ENCODE measurements at places on chromosomes 16 and 17.
A peak's percentile ranks its signal among the peaks of the same experiment; 100 is the strongest.

GRCh38 chr16:81551151-81551808, 106.7 kb downstream of the CMIP start:
- no peak for DNase-seq

DNA sequence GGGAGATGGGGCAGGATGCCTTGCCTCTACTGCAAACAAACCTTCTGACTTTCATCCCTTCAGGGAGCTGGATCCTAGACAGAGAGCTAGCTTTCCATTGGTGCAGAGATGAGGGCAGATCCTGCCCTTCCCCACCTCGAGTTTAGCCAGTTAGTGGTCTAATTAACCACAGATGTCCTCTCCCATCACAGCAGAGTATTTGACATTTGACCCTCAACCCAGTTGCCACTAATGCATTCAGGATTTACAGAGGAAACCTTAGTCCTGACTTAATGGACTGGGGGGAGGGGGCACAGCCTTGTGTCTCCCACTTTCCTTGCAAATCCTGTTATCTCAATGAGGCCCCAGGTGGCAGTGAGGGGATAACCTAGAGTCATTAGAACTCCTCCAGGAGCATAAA, 10.2 kb downstream of the PIP4K2B start:
- DNase-seq, result no peak

DNA sequence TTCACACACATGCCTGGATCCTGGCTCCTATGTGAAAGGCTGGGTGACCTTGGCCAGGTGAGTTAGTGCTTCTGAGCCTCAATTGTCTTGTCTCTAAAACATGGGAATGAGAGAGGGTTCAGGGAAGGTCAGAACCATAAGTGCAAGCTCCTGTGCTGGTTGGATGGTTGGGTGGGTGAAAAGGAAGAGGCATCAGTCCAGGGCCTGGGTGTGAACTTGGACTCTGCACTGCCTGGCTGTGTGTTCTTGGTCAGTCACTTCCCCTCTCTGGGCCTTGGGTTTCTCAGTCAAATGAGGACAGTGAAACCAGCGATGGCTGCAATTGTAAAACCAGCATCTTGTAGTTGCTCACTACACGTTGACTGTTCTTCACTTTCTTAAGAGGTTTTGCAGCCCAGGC, 643 bp upstream of the KCNG4 start:
- no peak for DNase-seq

- DNase-seq, result no peak
Measured at GRCh38 chr17:7502987-7503386, 18.8 kb downstream of the POLR2A start.

DNA sequence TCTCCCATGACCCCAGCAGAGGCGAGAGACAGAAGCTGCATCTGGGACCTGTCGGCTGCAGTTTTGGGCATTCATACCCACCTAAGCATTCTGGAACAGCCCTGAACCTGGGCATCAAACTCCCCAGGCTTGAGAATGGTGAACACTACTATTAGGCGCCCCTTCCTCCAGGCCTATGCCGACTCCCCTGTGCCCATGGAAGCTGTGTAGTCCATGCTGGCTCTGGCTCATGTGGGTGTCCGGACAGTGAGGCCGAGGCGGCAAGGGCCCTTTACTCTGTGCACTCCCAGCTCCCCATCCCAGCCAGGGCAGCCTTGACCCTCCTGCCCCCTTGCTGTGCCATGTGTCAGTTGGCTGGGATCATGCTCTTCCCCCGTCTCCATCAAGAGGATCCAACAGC, 89.0 kb upstream of the TOB1 start:
- no peak for DNase-seq

DNA sequence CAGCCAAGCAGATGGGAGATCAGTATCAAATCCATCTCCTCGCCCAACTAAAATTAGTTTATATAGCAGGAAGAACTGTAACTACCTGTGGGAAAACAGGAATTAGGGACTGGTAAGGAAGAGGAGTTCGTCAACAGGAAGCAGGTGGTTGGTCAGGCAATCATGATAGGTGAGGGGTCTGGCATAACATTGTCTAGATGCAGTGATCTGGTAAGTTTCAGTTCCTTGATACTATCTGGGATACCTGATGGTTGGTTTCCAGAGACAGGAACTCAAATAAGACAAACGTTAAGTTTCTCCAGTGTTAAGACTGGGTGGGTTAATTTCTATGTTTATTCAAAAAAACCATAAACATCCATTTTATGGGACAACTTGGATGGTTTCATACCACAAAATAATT, 53.8 kb downstream of the CEP112 start:
- DNase-seq, result no peak

- DNase-seq, result no peak
Measured at GRCh38 chr17:41452281-41452680, 11.5 kb upstream of the KRT38 start.

GRCh38 chr17:39737760-39738567, at the start of gene GRB7:
Gene GRB7, plus strand, starts transcription at chr17:39737938. Its CDS starts 4,364 bp downstream, at chr17:39742302.
- DNase-seq, result peak; percentile 84

- DNase-seq, result peak; percentile 58
Measured at GRCh38 chr16:72848759-72849664, 198.9 kb downstream of the ZFHX3 start.

DNA sequence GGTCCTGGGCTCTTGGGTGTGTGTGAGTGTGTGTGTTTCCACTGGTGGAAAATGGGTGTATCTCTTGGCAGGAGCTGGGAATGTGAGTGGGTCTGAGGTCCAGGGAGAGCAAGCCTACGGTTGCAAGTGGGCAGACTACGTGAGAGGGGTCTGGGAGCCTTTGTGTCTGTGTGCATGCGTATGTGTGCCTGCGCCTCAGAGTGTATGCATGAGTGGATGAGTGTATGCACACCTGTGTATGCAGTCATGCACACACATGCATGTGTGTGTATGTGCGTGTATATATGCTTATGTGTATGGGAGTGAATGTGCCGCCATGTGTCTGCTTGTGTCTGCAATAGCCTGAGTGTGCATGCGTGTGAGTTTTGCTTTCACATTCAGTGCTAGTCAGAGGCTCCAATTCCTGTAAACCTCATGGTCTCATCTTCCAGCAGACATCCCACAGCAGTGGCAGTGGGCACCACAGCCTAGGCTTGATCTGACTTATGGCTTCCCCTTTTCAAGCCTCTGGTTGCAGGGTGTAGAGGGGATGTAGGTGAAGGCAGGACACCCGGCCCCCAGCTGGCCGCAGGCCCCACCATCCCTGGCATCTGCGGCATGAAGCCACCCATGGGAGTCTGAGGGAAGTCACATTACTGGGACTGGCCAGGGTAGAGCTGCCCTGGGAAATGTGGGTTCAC, 19.7 kb upstream of the RMI2 start:
- no peak for DNase-seq

- DNase-seq, result no peak
Measured at GRCh38 chr17:61474235-61474927, 22.2 kb downstream of the TBX4 start.

GRCh38 chr16:70572050-70572925, 48.7 kb downstream of the SF3B3 start:
- DNase-seq, result no peak

DNA sequence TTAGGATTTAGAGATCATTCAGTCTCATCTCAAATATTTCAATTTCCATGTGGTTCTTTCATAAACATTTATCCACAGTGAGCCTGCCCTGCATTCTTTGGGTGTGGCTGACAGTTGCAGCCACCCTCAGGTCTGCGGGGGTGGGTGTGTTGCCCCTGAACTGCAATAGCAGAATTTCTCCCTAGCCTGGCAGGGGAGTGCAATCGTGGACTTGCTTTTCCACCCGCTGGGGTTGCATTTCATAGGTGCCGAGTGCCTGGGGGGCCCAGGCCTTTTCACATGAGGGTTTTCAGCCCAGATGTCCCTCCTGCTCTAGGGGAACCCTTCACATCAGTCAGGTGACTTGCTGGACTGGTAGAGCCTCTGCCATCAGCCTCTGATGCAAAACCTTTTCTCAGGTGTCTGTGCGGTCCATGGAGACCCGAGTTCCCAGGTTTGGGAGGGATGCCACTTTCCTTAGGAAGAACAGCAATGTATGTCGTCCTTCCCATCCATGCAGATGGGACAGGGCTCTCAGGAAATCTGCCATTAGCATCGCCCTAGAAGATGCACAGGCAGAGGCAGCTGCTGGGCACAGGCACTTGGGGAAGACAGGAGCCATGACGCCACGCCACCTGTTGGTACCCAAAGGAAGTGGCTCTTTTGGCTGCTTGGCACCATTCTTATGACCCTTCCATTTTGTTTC, 2.4 kb upstream of the USP36 start:
- DNase-seq, result peak; percentile 66

DNA sequence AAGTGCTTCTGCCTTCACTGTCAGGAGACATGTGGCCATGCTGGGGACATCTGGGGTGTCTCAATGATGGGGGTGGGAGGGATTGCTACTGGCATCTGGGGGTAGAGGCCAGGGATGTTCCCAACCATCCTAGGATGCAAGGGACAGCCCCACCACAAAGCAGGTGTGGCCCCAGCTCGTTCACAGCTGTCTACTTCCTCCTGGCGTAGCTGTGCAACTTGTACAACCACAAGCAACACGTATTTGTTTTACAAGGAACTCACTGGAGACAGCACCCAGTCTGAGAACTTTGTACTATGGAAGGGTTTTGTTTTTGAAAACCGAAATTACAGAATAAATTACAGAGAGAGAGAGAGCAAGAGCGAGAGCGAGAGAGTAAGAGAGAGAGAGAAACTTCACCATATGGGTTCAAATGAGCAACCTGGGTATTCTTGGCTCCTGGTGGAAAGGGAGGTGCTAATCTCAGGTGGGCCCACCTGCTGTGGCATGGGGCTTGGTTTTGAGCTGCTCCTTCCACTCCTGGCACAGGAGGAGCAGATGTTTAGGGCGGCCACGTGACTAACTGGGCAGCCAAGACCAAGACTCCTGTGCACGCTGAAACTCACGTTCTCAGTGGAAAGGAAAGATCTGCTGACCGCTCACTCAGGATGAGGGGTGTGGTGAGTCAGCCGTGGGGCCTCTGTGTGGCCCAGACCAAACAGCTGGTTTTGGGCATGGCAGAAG, 17.5 kb upstream of the TNFRSF13B start:
- DNase-seq, result no peak

DNA sequence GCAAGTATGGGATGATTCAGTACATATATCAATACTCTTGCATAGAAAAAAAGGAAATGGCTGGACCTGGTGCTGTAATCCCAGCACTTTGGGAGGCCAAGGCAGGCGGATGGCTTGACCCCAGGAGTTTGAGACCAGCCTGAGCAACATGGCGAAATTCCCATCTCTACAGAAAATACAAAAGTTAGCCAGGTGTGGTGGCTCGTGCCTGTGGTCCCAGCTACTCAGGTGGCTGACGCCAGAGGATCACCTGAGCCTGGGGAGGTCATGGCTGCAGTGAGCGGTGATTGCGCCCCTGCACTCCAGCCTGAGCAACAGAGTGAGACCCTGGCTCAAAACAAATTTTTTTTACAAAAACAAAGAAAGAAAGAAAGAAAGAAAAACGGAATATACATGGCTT, 7.1 kb upstream of the SGF29 start:
- DNase-seq, result no peak

- peak; percentile 99 for DNase-seq
Measured at GRCh38 chr16:31073970-31074813, at the start of the genes ZNF646 and ZNF668. Gene ZNF646, plus strand, starts transcription at chr16:31074422. Its CDS starts 1,903 bp downstream, at chr16:31076325. Gene ZNF668, minus strand, starts transcription at chr16:31074240. Its CDS starts 9,781 bp downstream, at chr16:31064459.

DNA sequence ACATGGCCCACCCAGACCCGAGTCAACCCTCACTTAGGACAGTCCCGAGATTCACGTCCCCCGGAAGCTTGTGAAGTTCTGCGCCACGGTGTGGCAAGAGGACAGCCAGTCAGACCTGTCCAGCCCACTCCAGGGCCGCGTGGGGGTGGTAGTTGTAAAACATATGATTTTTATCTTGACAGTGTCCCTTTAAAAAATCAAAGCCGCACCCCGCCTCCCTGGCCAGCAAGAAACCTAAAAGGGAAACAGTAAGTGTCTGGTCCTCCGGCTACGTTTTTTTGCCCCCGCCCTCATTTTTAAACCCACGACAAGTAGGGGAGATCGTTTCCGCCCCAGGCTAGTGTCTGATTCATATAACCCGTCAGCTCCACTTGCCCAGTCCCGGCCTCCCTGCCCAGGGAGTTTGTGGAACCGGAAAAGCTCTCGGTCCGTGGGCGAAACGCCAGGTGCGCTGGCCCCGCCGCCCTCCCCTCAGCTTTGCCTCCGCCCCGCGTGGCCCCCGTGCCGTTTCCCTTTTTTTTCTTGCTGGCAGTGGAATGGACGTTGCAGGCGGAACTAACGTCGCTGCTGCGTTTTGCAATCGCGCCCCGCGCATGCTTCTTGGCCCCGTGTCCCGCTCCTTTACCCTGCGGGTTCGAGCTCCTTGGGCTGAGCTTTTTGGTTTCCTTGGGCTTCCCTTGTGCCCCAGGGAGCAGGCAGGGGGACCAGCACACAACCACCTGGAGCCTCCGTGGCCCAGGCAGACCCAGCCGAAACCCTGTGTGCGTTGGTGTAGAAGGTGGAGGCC, 13.3 kb upstream of the NUDT16L1 start:
- DNase-seq, result no peak

DNA sequence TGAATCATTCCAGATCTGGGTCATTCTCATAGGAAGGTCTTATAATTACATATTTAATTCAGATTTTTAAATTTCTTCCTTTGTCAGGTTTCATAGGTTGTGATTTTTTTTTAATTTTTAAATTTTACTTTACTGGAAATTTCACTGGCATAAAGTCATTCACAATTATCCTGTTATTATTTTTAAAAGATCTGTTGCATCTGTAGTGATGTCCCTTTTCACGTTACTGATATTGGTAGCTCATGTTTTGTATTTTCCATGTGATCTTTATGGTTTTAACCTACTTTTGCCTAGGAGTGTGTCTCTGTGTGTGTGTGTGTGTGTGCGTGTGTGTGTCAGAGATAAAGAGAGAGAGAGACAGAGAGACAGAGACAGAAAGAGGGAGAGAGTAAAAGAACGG, 216.6 kb upstream of the KCNJ16 start:
- DNase-seq, result no peak

DNA sequence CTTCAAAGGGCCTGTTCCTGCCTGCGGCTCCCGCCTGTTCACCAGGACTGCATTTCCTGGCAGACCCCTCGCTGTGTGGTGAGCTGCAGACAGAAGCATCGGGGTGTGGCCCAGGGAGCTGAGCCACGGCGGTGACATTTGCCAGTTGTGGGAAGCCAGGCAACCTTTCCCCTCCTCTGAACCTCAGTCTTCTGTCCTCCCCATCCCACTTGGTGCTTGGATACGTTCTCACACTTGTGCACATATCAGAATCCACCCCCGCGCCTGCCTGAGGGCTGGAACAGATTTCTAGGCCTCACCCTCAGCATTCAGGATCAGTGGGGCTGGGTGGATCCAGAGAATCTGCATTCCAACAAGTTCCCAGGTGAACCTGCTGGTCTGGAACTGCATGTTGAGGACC, 63.5 kb downstream of the CRISPLD2 start:
- DNase-seq, result no peak

DNA sequence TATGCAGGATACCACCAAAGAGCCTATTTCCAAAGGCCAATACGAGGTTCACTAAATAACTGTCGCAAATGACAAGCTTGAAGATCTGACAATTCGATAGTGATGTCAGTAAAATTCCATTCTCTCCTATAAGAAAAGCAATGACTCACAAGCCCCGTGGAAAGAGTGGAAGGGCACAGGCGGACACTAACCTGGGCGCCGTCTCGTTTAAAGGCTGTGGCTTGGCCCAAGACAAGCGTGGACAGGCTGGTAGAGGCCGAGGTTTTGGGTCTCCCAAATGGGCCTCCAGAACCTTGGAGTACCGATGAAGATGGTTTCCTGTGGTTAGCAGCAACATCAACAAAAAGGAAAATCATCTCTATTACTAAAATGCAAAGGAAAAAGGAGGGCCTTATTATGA, 16.5 kb upstream of the SLC38A8 start:
- no peak for DNase-seq

All from NCI-H510A treated with DMSO at 0.1 percent for 48 hours (cell line).